ENCODE measurements at places on chromosomes 4 and X. TPM values are rescaled to one million over a fixed set of nuclear protein-coding genes. Genes with fewer than 3 reads are reported as not detected.

DNA sequence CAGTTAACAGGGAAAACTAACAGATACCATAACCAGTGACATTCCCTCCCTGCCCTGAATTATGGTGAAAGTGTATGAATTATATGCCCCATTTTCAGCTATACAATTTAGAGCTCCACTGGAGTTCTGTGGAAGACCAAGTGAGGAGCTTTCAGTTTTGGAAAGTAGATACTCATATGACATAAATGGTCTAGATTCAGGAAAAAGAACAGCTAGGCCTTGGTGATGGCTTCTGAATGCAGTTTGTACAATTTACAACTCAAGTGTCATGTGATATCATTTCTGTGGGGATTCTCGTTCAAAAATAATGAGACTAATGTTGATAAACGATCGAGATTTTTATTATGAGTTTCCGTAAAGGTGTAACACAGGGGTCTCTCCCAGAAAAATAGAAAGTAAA is 8.2 kb upstream of the SEC24B start:
- DNase-seq: no peak
- H3K27ac ChIP-seq: no peak overlapping the region
- no peaks in the 10 kb centered on the region for H3K27me3 ChIP-seq
- H3K36me3 ChIP-seq: peaks cover 7% of the 10 kb centered on the region

- no peaks in the 10 kb centered on the region for H3K4me1 ChIP-seq
- DNase-seq: no peak
- peak overlapping the region; percentile 86 for H3K4me3 ChIP-seq
- H3K27ac ChIP-seq: peak overlapping the region; percentile 91
- no peaks in the 10 kb centered on the region for H3K27me3 ChIP-seq
Observed at GRCh38 chrX:24025741-24026403, 1.1 kb downstream of the KLHL15 start.

- no peaks in the 10 kb centered on the region for H3K4me1 ChIP-seq
- H3K4me3 ChIP-seq: no peak overlapping the region
- no peak for DNase-seq
- no peaks in the 10 kb centered on the region for H3K36me3 ChIP-seq
Observed at GRCh38 chr4:184873054-184873453, 47.3 kb upstream of the ACSL1 start.

DNA sequence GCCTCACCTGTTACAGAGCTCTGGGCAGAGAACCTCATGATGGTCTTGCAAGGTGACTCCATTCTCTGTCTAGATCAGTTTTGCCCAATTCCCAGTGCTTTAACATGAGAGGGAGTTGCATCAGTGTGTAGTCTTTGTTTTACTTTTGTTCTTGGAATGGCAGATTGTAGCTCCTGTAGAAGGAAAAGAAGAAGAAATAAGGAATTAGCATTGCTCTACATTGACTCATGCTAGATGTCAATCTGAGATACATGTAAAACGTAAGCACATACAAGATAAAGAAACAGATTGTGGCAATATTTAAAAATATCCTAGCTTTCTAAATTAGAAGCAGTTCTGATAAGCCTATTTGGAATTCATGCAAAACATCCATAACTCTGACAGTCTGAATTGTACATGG is 16.0 kb upstream of the PPEF1 start:
- H3K4me3 ChIP-seq: no peak overlapping the region
- no peaks in the 10 kb centered on the region for H3K27me3 ChIP-seq
- no peaks in the 10 kb centered on the region for H3K36me3 ChIP-seq

GRCh38 chr4:1566838-1567518 is 117.1 kb downstream of the FAM53A start:
- no peaks in the 10 kb centered on the region for H3K4me1 ChIP-seq
- peak; percentile 66 for DNase-seq
- no peaks in the 10 kb centered on the region for H3K36me3 ChIP-seq
- no peaks in the 10 kb centered on the region for H3K27me3 ChIP-seq
- no peak overlapping the region for H3K4me3 ChIP-seq
- no peak overlapping the region for H3K27ac ChIP-seq

- H3K4me3 ChIP-seq: no peak overlapping the region
- H3K4me1 ChIP-seq: no peaks in the 10 kb centered on the region
- DNase-seq: no peak
- H3K27ac ChIP-seq: no peak overlapping the region
- H3K36me3 ChIP-seq: no peaks in the 10 kb centered on the region
Observed at GRCh38 chrX:16304751-16305150, 137.5 kb downstream of the MAGEB17 start.

DNA sequence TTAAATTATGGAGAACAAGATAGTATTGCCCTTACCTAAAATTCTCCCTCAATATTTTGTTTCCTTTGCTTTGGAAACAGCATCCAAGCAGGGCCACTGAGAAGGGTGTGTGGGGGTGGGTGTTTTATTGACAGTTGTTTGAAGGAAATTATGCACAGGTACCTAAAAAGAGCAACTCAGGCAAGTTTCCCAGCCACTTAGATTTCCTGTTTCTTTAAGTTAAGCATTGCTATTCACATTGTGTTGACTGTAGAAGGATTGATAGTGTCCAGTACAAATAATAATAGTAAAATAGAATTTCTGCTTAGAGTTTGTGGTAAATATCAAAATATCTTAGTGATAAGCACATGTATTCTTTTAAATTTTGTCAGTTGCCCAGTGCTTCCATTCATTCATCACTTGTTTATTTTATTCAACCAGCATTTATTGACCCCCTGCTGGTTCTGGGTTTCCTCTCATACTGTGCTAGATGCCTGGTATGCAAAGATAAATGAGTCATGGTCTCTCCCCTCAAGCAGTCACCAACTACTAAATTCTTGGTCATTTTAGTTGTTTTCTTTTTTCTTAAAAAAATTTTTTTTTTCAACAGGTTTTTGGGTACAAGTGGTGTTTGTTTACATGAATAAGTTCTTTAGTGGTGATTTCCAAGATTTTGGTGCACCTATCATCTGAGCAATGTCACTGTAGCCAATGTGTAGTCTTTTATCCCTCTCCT is 50.0 kb downstream of the GALNT7 start:
- no peak overlapping the region for H3K4me3 ChIP-seq
- no peak for DNase-seq
- no peak overlapping the region for H3K27ac ChIP-seq
- no peaks in the 10 kb centered on the region for H3K36me3 ChIP-seq
- peaks cover 5% of the 10 kb centered on the region for H3K4me1 ChIP-seq
- no peaks in the 10 kb centered on the region for H3K27me3 ChIP-seq

GRCh38 chrX:112688242-112688641 is 8.5 kb upstream of the LHFPL1 start:
- H3K4me3 ChIP-seq: no peak overlapping the region
- DNase-seq: no peak
- H3K36me3 ChIP-seq: no peaks in the 10 kb centered on the region
- no peaks in the 10 kb centered on the region for H3K27me3 ChIP-seq
- no peak overlapping the region for H3K27ac ChIP-seq

DNA sequence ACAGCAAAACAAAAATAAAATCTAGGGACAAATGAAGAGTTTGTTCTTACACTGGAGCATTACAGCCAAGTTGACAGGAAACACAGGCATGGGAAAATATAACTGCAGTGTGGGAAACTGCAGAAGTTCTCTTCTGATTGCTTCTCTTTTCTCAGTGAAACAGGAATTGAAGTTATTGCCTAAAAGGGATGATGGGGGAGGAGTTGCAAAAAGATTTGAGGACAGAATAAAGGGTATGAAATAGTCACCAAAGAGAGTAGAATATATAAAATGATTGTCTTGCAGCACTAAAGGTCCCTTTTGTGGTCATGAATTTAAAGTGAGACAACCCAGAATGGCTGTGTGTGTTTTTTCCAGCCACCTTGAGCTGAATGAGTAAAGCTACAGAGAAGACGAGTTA is 103.7 kb downstream of the JADE1 start:
- no peak overlapping the region for H3K4me3 ChIP-seq
- no peaks in the 10 kb centered on the region for H3K27me3 ChIP-seq
- H3K4me1 ChIP-seq: no peaks in the 10 kb centered on the region

- H3K36me3 ChIP-seq: no peaks in the 10 kb centered on the region
- no peaks in the 10 kb centered on the region for H3K4me1 ChIP-seq
- H3K27me3 ChIP-seq: no peaks in the 10 kb centered on the region
- H3K27ac ChIP-seq: no peak overlapping the region
- no peak for DNase-seq
Observed at GRCh38 chr4:11313157-11313943, 115.3 kb downstream of the HS3ST1 start.

DNA sequence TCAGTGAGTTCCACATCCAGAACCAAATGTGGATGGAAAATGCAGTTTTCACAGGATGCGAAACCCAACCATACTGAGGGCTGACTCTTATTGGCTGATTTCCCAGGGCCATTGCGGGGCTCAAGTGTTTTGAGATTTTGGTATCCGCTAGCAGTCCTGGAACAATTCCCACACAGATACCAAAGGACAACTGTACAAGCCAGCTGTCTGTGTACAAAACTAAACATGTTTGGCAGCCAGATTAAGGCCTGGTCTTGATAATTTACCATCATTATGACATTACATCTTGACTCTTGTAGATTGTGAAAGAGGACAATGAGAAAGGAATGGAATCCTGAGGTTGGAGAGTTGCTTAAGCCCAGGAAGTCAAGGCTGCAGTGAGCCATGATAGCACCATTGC is 121.9 kb downstream of the DKK2 start:
- no peak overlapping the region for H3K4me3 ChIP-seq
- H3K27ac ChIP-seq: no peak overlapping the region
- no peaks in the 10 kb centered on the region for H3K4me1 ChIP-seq
- H3K27me3 ChIP-seq: no peaks in the 10 kb centered on the region

GRCh38 chr4:14671146-14671545 is 331.1 kb upstream of the CPEB2 start:
- no peak for DNase-seq
- no peak overlapping the region for H3K27ac ChIP-seq
- no peak overlapping the region for H3K4me3 ChIP-seq
- H3K27me3 ChIP-seq: no peaks in the 10 kb centered on the region
- no peaks in the 10 kb centered on the region for H3K36me3 ChIP-seq

DNA sequence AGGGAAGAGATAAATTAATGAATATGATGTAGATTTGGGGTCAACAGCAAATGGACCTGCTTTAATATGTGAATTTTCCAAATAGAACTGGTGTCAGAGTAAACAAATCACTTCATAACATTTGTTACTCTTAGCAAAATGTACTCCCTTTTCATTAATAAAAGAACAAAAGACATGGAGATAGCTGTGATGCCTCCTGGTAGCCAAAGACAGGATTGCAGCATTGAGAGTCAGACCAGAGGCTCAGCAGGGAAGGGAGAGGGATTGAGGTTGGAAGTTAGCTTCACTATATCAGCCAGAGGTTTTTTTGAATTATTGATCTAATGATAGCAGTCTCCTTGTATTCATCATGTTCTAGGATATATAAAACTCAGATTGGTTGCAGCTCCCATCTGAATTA is 17.4 kb upstream of the RAB40A start:
- H3K4me1 ChIP-seq: no peaks in the 10 kb centered on the region
- no peaks in the 10 kb centered on the region for H3K36me3 ChIP-seq
- DNase-seq: no peak

Gene ATOH1
- 1.0 TPM for total RNA-seq

Gene SLC10A7
- total RNA-seq: 5.2 TPM

Gene CT45A3
- not detected for total RNA-seq

Gene MAGEA1
- total RNA-seq: not detected

Gene IL3RA
- total RNA-seq: not detected

Gene NKX1-1
- total RNA-seq: not detected

Gene ENAM
- total RNA-seq: not detected

Gene PACRGL
- 19.4 TPM for total RNA-seq

Gene SPANXN3
- not detected for total RNA-seq

Measured in endodermal cell (in vitro differentiated cells).